Kidney (tissue), 22 donors: ENCODE measurements at places on chromosomes 4 and X. TPM values are rescaled to one million over a fixed set of nuclear protein-coding genes. Genes with fewer than 3 reads are reported as not detected.

The SOWAHB gene
- total RNA-seq = 5.0 TPM

The F9 gene
- not detected for total RNA-seq

GRCh38 chr4:183441276-183441675 is 3.2 kb upstream of the CDKN2AIP start:
- DNase-seq = no peak

DNA sequence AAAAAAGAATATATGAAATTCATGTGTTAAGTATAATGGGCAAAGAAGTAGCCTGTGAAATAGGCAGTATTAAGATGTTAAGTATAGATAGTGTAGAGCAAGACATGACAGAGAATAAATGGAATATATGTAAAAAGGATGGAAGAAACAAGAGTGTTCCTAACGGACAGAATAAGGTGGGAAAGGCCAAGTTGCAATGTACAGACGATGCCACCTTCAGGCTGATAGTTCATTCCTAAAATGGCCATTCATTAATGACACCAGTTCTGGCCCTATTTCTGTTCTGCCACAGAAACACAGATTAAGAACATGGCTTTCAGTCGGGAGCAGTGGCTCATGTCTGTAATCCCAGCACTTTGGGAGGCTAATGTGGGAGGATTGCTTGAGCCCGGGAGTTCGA is 4.4 kb upstream of the FAM184B start:
- no peak for DNase-seq

GRCh38 chrX:8783097-8783713 is 18.0 kb downstream of the FAM9A start:
- peak; percentile 42 for DNase-seq
